ENCODE measurements at places on chromosomes 3 and 15.

GRCh38 chr15:49383266-49383665 is 39.8 kb upstream of the FGF7 start:
- DNase-seq, result no peak

DNA sequence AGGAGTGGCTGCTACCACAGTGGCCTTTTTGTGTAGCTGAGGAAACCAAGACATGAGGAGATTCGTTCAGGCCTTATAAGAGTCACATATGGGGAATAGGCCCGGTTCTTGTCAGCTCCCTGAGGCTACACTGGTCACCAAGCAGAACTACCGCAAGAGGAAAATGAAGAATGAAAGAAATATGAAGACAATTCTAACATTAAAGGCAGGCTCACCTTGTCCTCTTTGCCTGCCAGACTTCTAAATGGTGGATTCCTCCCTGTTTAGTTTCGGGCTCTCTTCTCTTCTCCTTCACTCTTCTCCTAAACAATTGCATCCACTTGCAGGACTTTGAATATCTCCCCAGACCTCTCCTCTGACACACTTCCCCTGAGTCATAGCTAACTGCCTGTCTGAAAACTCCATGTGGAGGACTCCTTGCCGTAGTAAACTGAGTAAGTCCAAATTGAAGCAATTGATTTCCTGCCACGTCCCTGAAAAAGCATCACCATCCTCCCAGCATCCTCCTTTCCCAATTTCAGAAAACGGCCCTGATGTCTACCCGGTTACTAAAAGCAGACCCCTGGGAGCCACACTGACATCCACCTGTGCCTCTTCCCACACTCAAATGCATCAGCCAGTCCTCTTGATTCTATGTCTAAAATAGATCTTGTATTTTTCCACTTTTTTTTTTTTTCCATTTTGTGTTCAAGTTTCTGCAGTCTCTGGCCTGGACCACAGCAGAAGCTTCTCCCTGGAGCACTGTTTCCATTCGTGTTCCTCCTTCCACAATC is 30.3 kb upstream of the VEPH1 start:
- DNase-seq, result no peak

DNA sequence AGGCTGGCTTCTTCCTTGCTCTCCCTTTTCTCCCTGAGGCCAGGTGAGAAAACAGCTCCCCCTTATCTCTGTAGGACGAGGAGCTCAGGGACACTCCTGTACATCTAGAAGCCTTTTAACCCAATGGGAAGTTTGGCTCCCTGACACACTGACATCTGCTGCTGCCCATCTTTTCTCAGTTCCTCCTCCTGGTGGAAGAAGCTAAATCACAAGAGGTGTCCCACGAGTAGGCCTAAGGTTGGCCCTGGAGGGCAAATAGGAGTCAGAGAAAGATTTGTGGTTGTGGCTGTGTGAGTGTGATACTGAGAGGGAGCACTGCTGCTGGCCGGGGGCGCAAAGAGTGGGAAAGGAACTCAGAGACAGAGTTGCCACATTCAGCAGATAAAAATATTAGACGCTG is 49.5 kb downstream of the ARHGAP31 start:
- no peak for DNase-seq

- no peak for DNase-seq
These were observed 8.9 kb downstream of the CCDC13 start for GRCh38 chr3:42764115-42764514.

GRCh38 chr15:65072027-65072426 is 4.2 kb upstream of the RASL12 start:
- no peak for DNase-seq

GRCh38 chr15:80480909-80481308 is 76.7 kb downstream of the ARNT2 start:
- DNase-seq, result no peak

DNA sequence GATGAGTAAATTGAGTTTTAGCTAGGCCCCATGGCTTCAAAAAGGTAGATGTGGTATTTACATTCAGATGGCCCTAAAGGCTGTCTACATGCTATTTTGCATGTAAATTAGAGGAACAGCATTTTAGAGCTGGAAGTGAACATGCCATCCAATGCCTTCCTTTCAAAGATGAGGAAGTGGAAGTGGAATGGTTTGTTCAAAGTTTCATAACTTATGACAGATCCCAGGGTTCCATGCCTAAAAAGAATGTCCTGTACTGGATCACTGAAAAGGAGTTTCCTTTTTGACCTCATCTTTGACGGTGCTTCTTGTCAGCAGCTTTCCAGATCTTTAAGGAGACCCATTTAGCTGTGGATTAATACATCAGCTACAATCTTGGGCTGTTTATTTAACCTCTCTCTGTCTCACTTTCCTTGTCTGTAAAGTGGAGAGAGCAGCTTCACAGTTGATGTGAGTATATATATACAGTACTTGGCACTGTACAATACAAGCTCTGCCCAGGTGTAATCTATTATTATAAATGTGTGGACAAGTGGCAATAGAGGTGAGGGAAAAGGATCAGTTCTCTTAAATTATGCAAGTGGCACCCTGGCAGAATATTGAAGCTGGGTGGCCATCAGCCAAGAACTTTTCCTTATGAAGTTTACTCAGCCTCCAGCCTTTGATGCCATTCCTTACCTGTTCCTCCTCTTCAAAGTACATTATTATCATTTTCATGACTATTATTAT is 68.7 kb upstream of the GOLGA8B start:
- no peak for DNase-seq

DNA sequence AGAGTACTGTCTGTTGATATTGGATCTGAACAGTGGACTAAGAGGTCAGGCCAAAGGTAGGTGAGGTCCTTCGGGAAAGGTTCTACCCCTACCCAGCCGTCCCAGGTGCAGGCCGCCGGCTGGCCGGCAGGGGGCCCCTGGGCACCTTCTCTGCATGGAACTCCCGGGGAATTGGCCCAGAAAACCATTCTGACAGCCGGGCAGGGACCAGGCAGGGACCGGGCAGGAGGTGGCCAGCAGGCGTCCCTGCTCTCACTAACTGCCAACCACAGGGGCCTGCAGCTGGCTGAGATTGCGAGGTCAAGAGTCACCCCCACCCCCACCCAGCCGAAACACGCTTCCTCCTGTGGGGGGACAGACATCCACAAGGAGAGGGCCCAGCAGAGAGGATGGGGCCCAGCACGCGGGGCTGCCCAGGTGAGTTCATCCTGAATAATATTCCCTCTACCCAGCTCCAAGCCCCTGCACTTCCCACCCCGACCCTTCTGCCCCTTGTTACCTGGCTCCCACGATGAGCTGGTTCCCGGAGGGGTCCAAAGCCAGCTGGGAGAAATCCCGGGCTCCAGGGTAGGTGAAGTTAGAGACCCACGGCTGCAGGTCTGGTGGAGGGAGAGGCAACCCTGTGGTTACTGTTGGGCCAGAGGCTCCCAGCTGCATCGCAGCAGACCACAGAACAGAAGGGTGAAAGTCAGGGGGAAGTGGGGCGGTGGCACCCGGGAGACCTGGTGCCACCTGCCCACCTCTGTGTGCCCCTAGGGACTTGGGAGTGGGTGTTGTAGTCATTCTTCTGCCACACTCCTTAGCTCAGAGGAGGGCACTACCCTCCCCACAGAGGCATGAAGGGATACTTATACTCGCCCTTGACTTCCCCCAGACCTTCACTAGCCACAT is 84.4 kb downstream of the SEMA5B start:
- peak; percentile 20 for DNase-seq

DNA sequence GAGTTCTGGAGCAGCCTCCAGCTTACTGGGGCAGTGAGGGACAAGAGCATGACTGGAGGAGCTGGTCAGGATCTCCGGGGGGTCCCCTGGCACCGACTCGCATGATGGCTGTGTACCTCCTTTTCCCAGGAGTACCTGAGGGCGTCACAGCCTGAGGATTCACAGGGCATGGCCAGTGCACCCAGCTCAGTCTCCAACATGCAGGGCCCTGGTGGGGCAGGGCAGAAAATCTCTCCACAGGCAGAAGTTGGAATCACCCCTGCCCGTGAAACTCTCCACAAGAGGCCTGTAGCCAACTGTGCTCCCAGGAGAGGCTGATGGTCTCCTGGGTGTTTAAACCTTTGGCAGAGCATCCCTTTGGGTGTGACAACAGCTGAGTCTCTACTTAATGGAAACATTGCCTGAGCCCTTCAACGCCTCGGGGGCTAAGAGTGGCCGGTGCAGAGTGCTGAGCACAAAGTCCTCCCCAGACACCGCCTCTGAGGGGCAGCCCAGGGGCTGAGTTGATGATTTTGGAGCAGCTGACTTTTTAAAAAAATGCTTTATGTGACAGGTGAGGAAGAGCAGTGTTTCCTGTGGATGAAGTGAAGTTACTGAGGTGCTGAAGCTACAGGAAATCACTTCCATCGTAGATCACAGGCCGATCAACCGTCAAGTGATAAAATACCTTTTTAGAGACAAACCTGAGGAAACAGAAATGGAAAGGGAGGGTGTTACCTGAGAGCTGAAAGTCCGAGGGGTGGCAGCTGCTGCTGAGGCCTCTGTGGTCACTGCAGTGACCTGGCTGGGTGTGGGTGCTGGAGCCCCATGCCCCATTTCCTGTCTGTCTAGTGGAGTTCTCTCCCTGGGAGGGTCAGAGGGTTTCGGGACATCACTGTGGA is 21.9 kb upstream of the CXCR6 start:
- DNase-seq, result no peak

GRCh38 chr3:185517387-185518130 is 18.7 kb upstream of the TMEM41A start:
- no peak for DNase-seq

- DNase-seq, result no peak
These were observed 62.5 kb downstream of the RPN1 start for GRCh38 chr3:128588147-128588546.

DNA sequence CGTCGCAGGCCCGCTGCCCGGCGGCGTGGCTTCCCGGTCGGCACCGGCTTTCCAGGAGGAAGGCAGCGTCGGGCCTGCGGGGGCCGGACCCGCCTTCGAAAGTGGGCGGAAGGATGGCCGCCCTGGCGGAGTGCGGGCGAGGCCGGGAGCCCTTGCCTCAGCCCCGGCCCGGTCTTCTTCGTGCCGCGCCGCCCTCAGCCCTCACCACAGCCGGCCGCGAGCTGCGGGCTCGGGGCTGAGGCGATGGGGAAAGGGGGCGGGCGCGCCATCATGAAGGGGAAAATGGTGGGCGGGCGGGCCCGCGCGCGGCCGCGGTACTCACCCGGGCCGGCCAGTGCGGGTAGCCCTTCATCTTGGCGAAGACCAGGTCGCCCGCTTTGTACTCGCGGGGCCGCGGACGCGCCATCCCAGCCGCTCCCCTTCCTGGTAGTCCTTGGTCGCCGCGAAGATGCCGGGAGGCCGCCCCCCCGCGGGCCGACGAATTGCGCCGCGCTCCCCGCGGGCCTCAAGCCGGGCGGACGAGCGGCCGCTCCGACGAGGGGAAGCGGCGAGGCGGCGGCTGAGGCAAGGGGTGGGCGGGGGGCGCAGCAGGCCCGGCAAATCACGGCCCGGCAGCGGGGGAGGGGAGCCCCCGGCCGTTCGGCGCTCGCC is 489 bp downstream of the HDGFL3 start:
- DNase-seq, result peak; percentile 15

DNA sequence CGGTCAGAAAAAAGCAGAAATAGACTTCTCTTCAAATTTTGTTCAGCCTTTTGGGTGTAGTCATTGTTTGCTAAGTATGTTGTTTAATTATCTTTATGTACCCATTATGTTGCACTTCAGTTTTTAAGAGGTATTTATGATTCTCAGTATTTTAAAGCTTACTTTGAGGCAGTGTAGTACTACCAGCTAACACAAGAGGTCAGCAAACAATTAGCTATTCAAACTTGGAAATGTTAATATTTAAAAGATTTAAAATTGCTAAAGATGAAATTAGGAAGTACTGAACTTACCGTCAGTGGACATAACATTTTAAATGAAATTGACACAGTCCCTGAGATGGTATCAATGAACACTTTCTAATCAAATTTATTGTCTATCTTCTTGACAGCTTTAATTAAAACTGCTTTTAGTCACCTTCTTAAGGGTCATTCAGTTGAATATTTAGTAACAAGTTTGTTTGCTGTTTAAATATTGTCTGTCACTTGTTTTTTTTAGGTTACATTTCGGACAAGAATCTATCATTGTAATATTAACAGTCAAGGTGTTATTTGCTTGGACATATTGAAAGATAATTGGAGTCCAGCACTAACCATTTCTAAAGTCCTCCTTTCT is 28.1 kb downstream of the NKIRAS1 start:
- DNase-seq, result no peak

- DNase-seq, result no peak
These were observed 281.6 kb downstream of the PLCL2 start for GRCh38 chr3:17166369-17166768.

All from activated gamma-delta T cell treated with Interleukin-2 at 50 U/mL for 16 hours (primary cell).